Activated CD8-positive, alpha-beta memory T cell treated with anti-CD3 and anti-CD28 coated beads for 1 hour (primary cell): ENCODE measurements at places on chromosomes 1 and 21.

DNA sequence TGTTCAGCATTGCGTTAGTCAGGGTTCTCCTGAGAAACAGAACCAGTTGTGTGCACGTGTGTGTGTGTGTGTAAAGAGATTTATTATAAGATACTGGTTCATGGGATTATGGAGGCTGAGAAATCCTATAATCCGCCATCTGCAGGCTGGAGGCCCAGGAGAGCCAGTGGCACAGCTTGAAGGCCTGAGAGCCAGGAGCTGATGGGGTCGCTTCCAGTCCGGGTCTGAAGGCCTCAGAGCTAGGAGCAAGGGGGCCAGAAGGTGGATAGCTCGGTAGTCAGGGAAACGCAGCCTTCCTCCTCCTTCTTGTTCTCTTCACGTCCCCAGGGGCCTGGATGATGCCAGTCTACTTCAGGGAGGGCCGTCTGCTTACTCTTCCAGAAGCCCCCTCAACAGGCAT lies 37.7 kb downstream of the FAAP20 start:
- no peak for DNase-seq

- DNase-seq, result no peak
These were observed 23.2 kb downstream of the CD1D start for GRCh38 chr1:158203693-158204457.

- no peak for DNase-seq
These were observed 103.4 kb upstream of the ADAR start for GRCh38 chr1:154711416-154711815.

- no peak for DNase-seq
These were observed 18.9 kb downstream of the ETV3L start for GRCh38 chr1:157080714-157081113.

- no peak for DNase-seq
These were observed 9.5 kb upstream of the TARS2 start for GRCh38 chr1:150477733-150478132.

- no peak for DNase-seq
These were observed 95.1 kb upstream of the C1orf21 start for GRCh38 chr1:184291701-184292100.

- DNase-seq, result no peak
These were observed 116.7 kb downstream of the CDC7 start for GRCh38 chr1:91617285-91617765.

GRCh38 chr1:117802531-117803257 lies 126.7 kb downstream of the GDAP2 start:
- DNase-seq, result no peak

DNA sequence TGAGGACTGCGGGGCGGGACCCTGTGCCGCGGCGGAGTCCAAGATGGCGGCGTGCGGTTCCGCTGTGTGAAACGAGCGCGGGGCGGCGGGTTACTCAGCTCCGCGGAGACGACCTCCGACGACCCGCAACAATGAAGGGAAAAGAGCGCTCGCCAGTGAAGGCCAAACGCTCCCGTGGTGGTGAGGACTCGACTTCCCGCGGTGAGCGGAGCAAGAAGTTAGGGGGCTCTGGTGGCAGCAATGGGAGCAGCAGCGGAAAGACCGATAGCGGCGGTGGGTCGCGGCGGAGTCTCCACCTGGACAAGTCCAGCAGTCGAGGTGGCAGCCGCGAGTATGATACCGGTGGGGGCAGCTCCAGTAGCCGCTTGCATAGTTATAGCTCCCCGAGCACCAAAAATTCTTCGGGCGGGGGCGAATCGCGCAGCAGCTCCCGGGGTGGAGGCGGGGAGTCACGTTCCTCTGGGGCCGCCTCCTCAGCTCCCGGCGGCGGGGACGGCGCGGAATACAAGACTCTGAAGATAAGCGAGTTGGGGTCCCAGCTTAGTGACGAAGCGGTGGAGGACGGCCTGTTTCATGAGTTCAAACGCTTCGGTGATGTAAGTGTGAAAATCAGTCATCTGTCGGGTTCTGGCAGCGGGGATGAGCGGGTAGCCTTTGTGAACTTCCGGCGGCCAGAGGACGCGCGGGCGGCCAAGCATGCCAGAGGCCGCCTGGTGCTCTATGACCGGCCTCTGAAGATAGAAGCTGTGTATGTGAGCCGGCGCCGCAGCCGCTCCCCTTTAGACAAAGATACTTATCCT lies 430 bp downstream of the RBM15 start:
- DNase-seq, result no peak

GRCh38 chr1:46622344-46622743 lies 5.7 kb upstream of the MOB3C start:
- no peak for DNase-seq

GRCh38 chr1:160707236-160708064 lies 4.2 kb downstream of the CD48 start:
- no peak for DNase-seq

DNA sequence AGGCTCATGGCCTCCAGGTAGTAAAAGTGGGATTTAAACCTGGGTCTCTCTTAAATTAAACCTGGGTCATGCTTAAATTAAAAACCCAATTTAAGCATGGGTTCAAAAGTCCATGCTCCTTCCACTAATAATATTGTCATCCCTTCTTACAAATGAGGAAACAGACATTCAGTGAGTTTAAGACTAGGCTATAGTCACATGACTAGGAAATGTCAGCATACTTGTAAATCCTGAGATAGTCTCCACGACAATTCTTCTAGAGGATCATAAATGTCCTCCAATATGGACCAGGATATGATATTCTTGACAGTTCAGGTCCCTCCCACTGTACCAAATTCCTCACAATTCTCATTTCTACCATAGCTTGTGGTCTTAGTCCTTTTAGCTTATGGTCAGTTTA lies 10.5 kb upstream of the IGFN1 start:
- DNase-seq, result no peak

- DNase-seq, result no peak
These were observed 10.9 kb upstream of the METTL25B start for GRCh38 chr1:156717351-156717750.

- DNase-seq, result no peak
These were observed 183.2 kb downstream of the MRPL39 start for GRCh38 chr21:25424048-25424447.

GRCh38 chr1:186679924-186680244 lies 339 bp downstream of the PTGS2 start:
- DNase-seq, result no peak

DNA sequence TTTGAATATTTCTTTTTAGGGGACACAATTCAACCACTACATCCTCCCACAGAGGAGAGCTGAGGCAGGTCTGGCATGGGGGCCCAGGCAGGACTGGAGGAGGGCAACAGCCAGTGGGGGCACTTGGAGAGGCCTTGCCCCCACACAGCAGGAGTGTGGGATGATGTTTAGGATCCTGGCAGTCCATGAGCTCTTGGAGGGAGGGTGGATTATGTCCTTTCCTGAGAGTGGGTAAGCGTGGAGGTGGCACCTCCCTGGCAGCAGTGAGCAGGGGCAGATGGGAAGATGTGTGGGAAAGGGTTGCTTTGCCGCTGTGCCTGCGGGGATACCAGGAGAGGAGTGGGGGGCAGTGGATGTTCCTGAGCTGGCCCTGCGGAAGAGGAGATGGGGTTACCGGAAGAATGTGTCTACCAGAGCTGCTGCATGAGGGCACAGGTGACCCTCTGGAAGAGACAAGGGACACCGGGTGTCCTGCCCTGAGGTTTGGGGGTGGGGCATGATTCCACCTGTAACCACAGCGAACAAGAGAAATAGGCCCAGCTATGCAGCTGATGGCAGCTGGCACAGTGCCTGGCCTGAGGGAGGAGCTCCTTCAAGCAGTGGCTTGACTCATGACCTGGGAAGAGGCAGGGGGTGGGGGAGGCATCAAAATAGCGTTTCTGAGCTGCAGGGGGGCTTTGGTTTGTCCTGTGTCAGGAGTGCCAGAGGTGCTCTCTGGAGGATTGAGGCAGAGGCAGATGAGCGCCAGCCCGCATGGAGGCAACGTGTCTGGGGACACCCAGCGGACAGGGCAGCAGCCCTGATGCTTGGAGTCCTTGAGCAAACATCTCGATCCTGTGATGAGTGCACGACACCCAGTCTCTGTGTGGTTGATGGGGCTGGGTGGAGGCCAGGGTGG lies 123.9 kb upstream of the TMPRSS2 start:
- no peak for DNase-seq
